Endodermal cell (in vitro differentiated cells): ENCODE measurements at places on chromosomes 6 and 20. TPM values are rescaled to one million over a fixed set of nuclear protein-coding genes. Genes with fewer than 3 reads are reported as not detected.

DNA sequence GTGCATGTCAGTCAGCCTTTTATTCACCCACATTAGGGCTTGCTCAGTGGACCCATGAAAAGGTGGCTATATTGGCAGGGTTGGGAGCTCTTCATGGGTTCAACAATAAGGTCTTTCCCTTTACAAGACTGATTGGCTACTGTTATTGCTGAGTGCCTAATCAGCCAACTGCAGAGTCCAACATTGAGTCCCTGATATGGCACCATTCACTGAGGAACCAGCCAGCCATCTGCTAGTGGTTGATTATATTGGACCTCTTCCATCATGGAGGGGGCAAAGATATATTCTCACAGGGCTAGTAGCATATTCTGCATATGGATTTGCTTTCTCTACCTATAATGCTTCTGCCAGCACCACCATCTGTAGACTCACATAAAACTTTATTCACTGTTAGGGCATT is 69.9 kb downstream of the CDKAL1 start:
- H3K27ac ChIP-seq = no peak overlapping the region
- no peak for DNase-seq
- peaks cover 75% of the 10 kb centered on the region for H3K27me3 ChIP-seq
- no peak overlapping the region for H3K4me3 ChIP-seq
- no peaks in the 10 kb centered on the region for H3K36me3 ChIP-seq

Gene KIF25
- total RNA-seq = 0.81 TPM in 1 of 2 replicates, not detected in the other

- no peak overlapping the region for H3K27ac ChIP-seq
- H3K36me3 ChIP-seq = no peaks in the 10 kb centered on the region
- peak; percentile 30 for DNase-seq
- H3K4me1 ChIP-seq = no peaks in the 10 kb centered on the region
Observed at GRCh38 chr20:33279261-33279910, 3.6 kb upstream of the BPIFB1 start.

DNA sequence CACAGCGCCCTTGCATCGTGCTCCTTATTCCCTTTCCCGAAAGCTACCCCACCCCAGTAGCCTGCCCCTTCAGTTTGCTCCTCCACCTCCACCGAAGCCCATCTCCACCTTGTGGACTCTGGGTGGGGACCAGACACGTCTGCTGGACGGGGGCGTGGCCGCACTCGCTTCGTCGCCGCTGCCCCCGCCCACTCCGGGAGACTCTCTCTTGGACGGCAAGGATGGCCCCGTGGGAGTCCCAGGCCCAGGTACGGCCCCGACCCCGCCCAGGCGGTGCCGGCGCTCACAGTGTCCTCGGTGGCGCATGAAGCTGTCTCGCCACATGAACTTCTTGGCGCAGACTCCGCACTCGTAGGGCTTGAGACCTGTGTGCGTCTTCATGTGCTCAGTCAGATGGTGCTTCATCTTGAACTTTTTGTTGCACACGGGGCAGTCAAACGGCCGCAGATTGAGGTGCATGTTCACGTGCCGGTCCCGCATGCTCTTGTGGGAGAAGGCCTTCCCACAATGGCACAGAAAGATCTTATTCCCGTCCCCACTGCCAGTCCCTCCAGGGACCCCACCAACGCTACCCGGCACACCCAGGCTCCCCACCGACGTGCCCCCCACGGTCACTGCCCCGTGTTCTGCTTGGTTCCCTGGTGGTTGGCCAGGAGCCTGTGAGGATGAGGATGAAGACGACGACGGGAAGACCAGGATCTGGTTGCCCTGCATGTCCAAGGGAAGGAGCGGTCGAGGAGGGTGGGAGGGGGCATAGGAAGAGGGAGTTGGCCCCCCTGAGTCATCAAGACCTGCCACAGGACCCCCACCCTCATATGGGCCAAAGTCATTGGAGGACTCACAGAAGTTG is 1.3 kb upstream of the TAPBP start:
- H3K4me3 ChIP-seq = no peak overlapping the region
- H3K36me3 ChIP-seq = peaks cover 18% of the 10 kb centered on the region

DNA sequence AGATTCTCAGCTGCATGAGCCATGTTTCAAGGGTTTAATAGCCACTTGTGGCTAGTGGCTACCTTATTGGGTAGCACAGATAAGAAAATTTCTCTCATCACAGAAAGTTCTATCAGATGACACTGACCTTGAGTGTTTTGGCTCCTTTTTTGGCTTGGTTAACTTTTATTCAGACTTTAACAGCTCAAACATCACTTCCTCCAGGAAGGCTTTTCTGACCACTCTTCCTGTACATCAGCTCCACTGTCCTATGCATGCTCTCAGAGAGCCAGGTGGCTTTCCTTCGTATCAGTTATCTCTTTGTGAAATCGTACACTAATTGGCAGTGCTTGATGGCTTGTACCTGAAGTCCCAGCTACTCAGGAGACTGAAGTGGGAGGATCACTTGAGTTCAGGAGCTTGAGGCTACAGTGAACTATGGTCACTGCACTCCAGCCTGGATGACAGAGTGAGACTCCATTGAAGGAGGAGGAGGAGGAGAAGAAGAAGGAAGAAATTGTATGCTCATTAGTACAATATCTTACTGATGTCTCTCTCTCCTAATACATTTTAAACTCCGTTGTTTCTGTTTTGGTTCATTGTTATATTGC is 10.7 kb downstream of the MAFB start:
- peaks cover 75% of the 10 kb centered on the region for H3K27me3 ChIP-seq
- H3K36me3 ChIP-seq = no peaks in the 10 kb centered on the region
- no peak overlapping the region for H3K27ac ChIP-seq

- DNase-seq = no peak
- H3K27me3 ChIP-seq = no peaks in the 10 kb centered on the region
- no peaks in the 10 kb centered on the region for H3K36me3 ChIP-seq
- no peak overlapping the region for H3K4me3 ChIP-seq
Observed at GRCh38 chr6:140548366-140548765, 1173.9 kb upstream of the CITED2 start.

Gene SNAI1
- 10.2 and 10.6 TPM in 2 replicates for total RNA-seq

Gene OGFR
- total RNA-seq = 25.7 to 29.6 TPM (median 28.5 TPM) in 3 replicates

GRCh38 chr20:33387177-33387576 is 14.1 kb downstream of the CDK5RAP1 start:
- no peak for DNase-seq
- H3K27ac ChIP-seq = no peak overlapping the region
- H3K4me1 ChIP-seq = no peaks in the 10 kb centered on the region
- no peaks in the 10 kb centered on the region for H3K27me3 ChIP-seq
- H3K4me3 ChIP-seq = no peak overlapping the region

Gene OTOR
- not detected in 2 replicates for total RNA-seq

DNA sequence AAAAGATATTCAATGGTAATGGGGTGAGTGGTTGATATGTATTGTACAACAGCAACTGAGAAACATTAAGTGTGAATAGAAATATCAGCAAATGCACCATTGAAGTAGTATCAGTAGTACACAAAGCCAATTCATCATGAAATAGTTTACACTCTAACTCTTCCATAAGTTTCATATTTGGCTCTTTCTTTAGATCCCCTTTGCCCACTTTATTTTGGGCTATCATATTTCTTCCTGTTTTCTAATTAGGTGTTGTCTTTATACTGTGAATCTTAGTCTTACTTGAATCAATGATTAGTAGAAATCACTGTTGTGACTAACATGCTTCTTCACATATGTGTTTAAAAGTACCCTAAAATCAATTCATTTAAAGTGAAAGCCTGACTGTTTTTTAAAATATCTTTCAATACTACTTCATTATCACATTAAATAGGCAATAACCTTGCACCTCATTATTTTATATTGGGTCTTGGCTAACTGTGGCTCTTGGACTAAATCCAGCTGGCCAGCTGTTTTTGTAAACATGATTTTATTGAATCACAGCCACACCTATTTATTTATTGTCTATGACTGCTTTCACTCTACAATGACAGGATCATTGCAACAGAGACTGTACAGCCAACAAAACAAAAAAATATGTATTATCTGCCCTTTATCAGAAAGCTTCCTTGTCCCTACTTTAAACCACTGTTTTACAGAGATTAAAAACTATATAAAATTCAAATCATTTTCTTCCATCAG is 38.9 kb downstream of the EYS start:
- no peaks in the 10 kb centered on the region for H3K27me3 ChIP-seq
- no peak overlapping the region for H3K4me3 ChIP-seq
- no peak for DNase-seq
- no peak overlapping the region for H3K27ac ChIP-seq
- peaks cover 6% of the 10 kb centered on the region for H3K4me1 ChIP-seq
- no peaks in the 10 kb centered on the region for H3K36me3 ChIP-seq

DNA sequence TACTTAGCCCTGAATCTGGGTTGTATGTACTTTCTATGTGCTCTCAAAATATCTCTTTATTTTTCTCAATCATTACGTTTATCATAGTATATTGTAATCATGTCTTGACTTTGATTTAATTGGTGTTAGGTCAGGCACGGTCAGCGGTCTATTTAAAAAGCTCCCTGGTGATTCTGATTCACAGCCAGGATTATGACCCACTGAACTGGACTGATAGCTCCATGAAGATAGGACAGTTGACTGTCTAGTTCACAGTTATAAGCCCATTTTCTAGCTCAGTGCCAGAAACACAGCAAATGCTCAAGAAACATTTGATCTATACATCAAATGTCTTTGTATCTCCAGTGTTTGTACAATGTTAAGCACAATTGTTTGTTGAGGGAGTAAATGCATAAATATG is 111.5 kb upstream of the CCN2 start:
- no peak overlapping the region for H3K27ac ChIP-seq
- DNase-seq = no peak
- H3K36me3 ChIP-seq = no peaks in the 10 kb centered on the region

- DNase-seq = peak; percentile 88
- H3K4me1 ChIP-seq = peaks cover 8% of the 10 kb centered on the region
- no peak overlapping the region for H3K4me3 ChIP-seq
- no peaks in the 10 kb centered on the region for H3K27me3 ChIP-seq
- H3K27ac ChIP-seq = no peak overlapping the region
- H3K36me3 ChIP-seq = peaks cover 24% of the 10 kb centered on the region
Observed at GRCh38 chr6:53294095-53294494, 54.7 kb downstream of the ELOVL5 start.

GRCh38 chr6:40614671-40615070 is 27.5 kb upstream of the LRFN2 start:
- DNase-seq = no peak
- no peak overlapping the region for H3K4me3 ChIP-seq
- H3K27me3 ChIP-seq = peaks cover 41% of the 10 kb centered on the region
- H3K36me3 ChIP-seq = no peaks in the 10 kb centered on the region

- no peak overlapping the region for H3K27ac ChIP-seq
- peaks cover 32% of the 10 kb centered on the region for H3K4me1 ChIP-seq
- H3K4me3 ChIP-seq = no peak overlapping the region
Observed at GRCh38 chr6:36224918-36225461, 28.4 kb downstream of the BRPF3 start.

Gene SAPCD1
- 7.1 to 9.5 TPM (median 7.9 TPM) in 3 replicates for total RNA-seq

Gene MYCT1
- total RNA-seq = 15.9 and 17.2 TPM in 2 replicates

- peak overlapping the region; percentile 60 for H3K27ac ChIP-seq
- H3K4me1 ChIP-seq = no peaks in the 10 kb centered on the region
- no peak overlapping the region for H3K4me3 ChIP-seq
- no peak for DNase-seq
Observed at GRCh38 chr6:170236131-170236836, 54.6 kb downstream of the DLL1 start.

- DNase-seq = no peak
- H3K36me3 ChIP-seq = no peaks in the 10 kb centered on the region
- H3K27me3 ChIP-seq = no peaks in the 10 kb centered on the region
- peaks cover 8% of the 10 kb centered on the region for H3K4me1 ChIP-seq
- H3K4me3 ChIP-seq = no peak overlapping the region
Observed at GRCh38 chr20:62627901-62628612, 14.2 kb upstream of the SLCO4A1 start.

DNA sequence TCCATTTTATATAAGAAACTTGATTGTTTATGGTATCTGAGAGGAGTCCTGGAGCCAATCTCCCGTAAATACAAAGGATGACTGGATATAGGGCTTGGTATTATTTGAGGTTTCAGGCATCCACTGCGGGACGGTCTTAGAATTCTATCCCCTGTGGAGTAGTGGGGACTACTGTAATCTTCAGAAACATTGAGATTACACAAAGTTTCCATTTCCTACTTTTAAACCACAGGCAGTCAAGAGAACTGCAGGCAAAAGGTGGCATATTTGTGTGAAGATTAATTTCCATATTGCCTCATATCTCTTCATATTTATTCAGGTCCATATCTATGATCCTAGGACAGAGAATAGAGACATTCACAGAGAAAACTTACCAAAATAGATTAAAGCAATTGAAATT is 586.2 kb downstream of the PHF3 start:
- H3K4me1 ChIP-seq = no peaks in the 10 kb centered on the region
- no peak overlapping the region for H3K4me3 ChIP-seq
- H3K36me3 ChIP-seq = no peaks in the 10 kb centered on the region
- no peak for DNase-seq
- H3K27ac ChIP-seq = no peak overlapping the region

Gene SNX21
- 12.8 to 18.0 TPM (median 14.8 TPM) in 3 replicates for total RNA-seq

Gene GPSM3
- 17.6 to 25.0 TPM (median 22.4 TPM) in 3 replicates for total RNA-seq
